ENCODE measurements at places on chromosomes 11 and 22. TPM values are rescaled to one million over a fixed set of nuclear protein-coding genes. Genes with fewer than 3 reads are reported as not detected.

OR52N4 gene
- total RNA-seq: not detected

TESMIN gene
- not detected for total RNA-seq

CHRNA10 gene
- 0.97 TPM for total RNA-seq

FAM83F gene
- total RNA-seq: not detected

Measured in cardiac atrium fibroblast (primary cell).